ENCODE measurements at places on chromosomes 2 and 18.
A peak's percentile ranks its signal among the peaks of the same experiment; 100 is the strongest.

GRCh38 chr18:32974421-32975162 is 201.8 kb upstream of the KLHL14 start:
- no peak for DNase-seq

DNA sequence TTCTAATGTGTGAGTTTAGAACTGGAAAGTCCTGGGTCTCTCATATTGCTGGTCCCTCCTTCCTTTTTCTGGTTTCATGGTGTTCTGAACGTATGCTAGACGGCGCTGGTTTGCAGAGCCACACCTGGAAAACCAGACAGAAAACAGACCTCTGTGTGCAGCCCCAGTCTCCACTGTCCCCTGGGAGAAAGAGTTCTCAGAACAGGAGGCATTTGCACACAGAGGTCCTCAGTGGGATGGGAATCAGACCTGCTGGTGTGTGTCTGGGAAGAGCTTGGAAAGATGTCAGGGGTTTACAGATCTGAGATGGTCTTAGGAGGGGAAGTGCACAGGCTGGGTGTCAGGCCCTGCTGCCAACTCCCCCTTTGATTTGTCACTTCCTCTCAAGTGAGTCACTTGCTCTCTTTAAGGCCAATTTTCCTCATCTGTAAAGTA is 14.9 kb upstream of the MBP start:
- no peak for DNase-seq

DNA sequence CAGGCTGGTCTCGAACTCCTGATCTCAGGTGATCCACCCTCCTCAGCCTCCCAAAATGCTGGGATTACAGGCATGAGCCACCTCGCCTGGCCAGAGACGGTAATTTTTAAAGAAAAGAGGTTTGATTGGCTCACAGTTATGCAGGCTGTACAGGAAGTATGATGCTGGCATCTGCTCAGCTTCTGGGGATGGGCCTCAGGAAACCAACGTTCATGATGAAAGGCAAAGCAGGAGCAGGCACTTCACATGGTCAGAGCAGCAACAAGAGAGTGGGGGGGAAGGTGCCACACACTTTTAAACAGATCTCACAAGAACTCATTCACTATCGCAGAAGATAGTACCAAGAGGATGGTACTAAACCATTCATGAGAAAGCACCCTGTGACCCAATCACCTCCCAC is 38.0 kb upstream of the GPD2 start:
- DNase-seq: no peak

DNA sequence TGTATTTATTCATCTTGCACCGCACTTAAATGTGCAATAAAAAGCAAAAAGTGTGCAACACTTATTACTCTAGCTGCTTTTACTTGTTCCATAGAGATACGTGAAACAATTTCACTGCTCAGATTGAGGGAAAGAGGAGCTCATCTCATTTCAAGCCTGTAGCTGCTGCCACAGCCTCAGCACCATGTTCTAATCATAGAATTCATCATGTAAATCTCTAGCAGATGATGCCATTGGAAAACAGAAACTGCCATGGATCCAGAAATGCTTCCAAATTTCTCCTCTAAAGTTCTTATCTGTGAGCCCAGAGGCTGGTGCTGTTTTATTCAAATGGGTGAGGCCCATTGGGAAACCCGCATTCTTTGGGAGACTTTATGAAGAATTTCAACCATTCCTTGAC is 2.0 kb downstream of the CDC42EP3 start:
- no peak for DNase-seq

GRCh38 chr2:100000915-100001707 is 141.3 kb downstream of the AFF3 start:
- DNase-seq: no peak

- peak; percentile 77 for DNase-seq
These were observed 680 bp upstream of the FHOD3 start for GRCh38 chr18:36296650-36297416.

- no peak for DNase-seq
These were observed 155.6 kb upstream of the XPO1 start for GRCh38 chr2:61693744-61694143.

GRCh38 chr2:118732432-118732831 is 115.0 kb downstream of the EN1 start:
- DNase-seq: no peak

DNA sequence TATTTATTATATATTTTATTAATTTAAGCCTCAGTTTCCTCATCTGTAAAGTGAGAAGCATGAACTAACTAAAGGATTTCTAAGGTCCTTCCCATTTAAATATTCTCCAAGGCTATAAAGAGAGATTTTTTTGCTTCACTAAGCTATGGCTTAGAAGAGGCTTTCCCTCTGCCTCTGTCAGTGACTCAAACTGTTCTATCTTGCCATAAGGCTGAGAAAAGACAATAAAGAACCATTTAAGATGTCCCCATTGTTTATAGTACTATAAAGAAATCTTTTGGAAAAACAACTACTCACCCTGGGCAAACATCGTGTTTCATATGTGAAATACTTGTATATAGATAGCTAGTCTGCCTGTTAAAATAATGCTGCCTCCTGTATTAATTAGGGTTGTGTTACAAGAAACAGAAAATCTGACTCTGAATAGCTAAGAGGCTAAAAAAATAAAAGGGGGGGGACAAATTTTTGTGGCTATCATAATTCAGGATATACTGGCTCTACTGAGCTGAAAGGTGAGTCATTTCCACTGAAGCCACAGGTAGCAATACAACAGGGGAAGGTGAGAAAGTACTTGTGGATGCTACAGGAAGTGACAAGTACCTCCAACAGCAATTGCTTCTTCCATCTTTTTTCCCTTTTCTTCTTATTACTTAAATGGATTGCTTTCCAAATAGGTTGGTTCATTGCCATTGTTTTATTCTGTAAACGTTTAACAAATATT is 25.4 kb downstream of the EPHA4 start:
- DNase-seq: no peak

DNA sequence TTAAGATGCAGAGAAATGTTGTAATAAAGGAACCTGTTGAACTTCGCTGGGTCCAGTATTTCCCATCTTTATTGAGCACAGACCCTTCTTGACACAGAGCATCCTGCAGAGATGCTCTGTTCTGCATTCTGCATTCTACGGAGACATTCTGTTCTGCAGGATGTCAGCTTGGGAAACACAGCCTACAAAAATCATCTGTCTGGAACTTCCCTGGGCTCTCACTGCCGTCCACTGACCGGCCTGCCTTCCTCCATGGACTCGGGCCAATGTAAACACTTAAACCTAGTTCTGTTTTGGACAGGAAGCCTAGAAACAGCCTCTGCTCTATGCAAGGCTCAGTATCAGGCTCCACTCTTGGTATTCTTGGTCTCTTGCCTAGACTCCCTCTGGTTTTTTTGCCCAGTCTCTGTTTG is 90.0 kb upstream of the PPP1CB start:
- peak; percentile 65 for DNase-seq

DNA sequence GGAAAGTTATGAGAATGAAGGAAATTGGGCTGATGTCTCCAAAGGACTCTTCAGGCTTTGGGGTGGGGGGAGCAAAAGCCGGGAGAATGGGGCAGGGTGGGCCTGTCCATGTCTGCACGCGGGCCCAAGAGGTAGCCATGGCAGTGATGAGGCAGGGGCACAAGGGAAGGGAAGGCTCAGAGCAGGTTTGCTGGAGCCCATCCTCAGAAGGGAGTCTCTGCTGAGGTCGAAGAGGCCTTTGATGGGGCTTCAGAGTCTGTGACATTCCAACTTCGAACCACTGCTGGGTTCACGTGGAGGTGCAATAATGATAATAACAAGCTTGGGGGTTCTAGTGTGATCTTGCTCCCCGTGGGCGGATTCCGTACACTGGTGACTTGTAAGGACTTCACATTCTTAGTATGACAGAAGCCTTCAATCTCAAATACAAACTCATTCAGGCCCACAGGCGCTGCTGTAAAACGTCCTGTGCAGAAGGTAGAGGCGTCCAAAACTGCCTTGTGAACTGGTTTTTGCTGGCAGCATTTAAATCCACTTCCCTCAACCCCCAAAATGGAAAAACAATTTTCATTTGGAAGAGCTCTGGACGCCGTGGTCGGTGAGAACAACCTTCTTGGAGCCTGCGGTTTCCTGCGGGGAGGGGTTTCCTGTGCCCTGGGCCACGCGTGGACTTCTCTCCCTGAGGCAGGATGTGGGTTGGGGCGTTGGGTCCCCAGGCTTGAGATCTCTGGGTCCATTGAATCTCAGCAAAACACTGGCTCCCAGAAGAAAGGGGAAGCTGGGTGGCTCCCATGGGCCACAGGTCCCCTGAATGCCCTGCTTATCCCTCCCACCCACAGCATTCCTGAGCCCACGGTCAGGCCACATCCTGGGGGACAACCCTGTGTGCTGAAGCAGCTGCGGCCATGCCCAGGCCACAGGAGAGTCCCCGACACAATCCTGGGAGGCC is 151.0 kb downstream of the TPO start:
- DNase-seq: no peak

GRCh38 chr2:141692829-141693228 is 438.0 kb downstream of the LRP1B start:
- no peak for DNase-seq

- DNase-seq: no peak
These were observed 129.4 kb upstream of the EML6 start for GRCh38 chr2:54594048-54594447.

GRCh38 chr2:6184532-6185292 is 492.5 kb downstream of the SOX11 start:
- DNase-seq: no peak

DNA sequence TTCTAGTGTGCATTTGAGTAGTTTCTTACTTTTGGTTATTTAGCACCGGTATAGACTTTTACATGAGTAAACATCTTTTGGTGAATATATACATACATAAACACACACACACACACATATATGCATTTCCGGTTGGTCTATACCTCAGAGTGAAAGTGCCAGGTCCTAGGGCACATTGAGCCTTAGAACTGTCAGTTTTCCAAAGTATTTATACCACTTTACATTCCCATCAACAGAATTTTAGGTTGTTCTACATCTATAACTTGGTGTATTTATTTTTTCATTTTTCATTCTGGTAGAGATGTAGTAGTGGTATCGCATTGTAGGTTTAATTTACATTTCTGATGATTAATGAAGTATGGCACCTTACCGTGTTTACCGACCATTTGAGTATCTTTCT is 22.6 kb downstream of the MMADHC start:
- DNase-seq: no peak

Data from AG08396 (cell line).